ENCODE measurements at places on chromosomes 11 and 22. TPM values are rescaled to one million over a fixed set of nuclear protein-coding genes. Genes with fewer than 3 reads are reported as not detected.

DNA sequence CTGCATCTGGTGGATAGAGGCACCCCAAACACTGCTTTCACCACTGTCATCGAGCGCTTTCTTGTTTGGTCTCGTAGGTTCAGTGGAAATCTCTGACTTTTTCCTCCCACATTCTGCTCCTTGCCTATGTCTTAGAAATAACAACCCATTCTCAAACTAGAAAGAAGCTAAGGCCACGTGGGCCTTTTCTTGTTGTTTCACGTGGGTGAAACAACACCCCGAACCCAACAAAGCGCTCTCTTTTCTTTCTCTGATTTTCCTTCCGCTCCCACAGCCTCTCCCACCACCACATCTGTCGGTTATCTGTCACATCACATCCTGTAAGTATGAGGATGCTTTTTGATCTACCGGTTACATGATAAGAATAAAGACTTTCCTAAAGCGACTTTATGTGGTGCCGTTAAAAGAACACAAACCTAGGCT, 77.1 kb downstream of the LINC01488 start:
- DNase-seq: no peak

DNA sequence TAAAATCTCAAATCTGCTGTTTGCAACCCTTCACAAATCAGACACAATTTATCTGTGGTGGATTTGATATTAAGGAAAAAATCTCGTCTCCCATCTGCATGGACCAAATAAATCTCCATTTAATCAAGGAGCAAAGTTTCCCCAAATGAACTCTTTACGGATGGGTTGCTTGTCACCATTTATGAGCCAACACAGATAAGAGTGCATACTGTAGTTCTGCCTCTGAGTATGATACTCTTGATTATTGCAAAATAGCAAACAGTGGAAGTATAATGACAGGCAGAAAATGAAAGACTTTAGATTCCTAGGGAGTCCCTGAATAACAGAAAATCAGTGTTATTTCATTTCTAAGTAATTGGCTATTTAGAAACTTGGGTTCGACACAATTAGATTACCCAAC, 1395.9 kb downstream of the FAM181B start:
- DNase-seq: no peak

The BIK gene
- not detected for total RNA-seq

The ANGPTL5 gene
- total RNA-seq: not detected

The DMC1 gene
- total RNA-seq: 2.4 TPM

The IL17RA gene
- 13.9 TPM for total RNA-seq

The C11orf65 gene
- 0.74 TPM for total RNA-seq

The LRRC4C gene
- total RNA-seq: not detected

The CTTN gene
- 411 TPM for total RNA-seq

The TMEM126B gene
- total RNA-seq: 56.4 TPM
